Femur (tissue), 1 donor: ENCODE measurements at places on chromosomes 2 and 18.

- DNase-seq: no peak
Observed at GRCh38 chr2:143085125-143085784, 44.0 kb upstream of the ARHGAP15 start.

GRCh38 chr2:149740490-149740889 is 152.9 kb upstream of the MMADHC start:
- no peak for DNase-seq

GRCh38 chr2:201879996-201880395 is 73.7 kb downstream of the CDK15 start:
- no peak for DNase-seq

- DNase-seq: no peak
Observed at GRCh38 chr2:39913648-39914461, 134.8 kb upstream of the THUMPD2 start.

DNA sequence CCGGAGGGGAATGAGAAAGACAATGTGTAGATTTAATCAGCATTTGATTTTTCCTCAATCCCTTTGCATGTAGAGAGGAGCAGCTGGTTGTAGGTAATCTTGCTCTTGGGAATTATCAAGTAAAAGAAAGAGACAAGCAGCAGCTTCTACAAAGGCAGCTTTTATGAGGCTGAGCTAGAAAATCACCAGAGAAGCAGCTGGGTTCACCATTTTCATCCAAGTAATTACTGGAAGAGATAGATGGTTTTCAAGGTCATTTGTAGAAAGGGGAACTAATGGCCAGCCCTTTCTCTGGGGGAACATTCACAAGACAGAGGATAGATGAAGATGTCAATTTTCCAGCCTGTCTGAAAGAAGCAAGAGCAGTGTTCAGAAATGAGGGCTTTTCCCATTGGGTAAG is 113.0 kb downstream of the RND3 start:
- DNase-seq: no peak

DNA sequence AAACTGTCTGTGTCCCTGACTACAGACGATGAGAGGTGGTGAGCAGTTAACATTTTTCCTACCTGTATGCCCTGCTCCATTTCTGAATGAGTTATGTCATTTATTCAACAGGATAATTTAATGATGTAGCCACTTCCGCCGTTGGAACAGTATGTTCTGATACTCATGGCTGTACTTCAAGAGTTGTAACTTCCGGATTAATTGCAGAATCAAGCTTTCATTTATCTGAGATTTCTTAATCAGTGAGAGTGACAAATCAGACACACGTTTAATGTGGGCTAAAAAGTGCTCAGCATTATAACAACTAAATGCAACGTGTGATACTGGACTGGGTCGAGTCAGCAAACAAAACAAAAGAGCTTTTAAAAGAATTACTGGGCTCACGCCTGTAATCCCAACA is 107.7 kb downstream of the KCTD1 start:
- no peak for DNase-seq

DNA sequence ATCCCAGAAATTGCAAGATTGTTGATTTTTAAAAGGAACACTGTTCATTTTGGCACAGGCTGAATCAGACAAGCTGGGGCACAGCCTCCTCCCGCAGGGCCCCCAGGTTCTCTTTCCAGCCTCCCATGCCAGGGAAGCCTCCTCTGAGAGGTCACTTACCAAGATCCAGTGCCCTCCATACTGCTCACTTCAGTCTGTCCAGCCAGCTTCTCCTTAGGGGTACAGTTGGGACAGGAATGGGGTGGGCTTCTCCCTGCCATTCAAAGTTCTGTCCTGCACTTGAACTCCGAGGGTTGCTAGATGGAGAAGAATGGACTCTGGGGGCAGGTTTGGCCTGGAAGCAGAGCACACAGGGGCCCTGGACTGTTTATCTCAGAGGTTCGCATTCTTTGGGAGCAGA is 7.5 kb upstream of the CYP26B1 start:
- no peak for DNase-seq

GRCh38 chr2:224875841-224876240 is 159.7 kb upstream of the CCDC195 start:
- no peak for DNase-seq

DNA sequence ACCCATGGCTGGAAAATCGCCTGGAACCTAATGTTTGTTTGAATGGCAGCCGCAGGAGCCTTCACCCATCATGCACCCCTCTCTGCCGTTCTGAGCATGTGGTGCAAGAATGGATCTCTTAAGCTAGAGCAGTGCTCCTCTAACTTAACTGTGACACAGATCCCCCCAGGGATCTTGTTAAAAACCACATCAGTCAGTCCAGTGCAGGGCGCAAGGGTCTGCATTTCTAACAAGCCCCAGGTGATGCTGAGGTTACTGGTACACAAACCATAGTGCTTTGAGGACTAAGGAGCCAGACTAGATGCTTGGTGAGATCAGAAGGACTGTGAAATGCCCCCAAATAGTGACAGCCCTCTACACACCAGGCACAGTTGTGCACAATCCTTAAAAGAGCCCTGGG is 87.1 kb upstream of the KCTD1 start:
- no peak for DNase-seq

DNA sequence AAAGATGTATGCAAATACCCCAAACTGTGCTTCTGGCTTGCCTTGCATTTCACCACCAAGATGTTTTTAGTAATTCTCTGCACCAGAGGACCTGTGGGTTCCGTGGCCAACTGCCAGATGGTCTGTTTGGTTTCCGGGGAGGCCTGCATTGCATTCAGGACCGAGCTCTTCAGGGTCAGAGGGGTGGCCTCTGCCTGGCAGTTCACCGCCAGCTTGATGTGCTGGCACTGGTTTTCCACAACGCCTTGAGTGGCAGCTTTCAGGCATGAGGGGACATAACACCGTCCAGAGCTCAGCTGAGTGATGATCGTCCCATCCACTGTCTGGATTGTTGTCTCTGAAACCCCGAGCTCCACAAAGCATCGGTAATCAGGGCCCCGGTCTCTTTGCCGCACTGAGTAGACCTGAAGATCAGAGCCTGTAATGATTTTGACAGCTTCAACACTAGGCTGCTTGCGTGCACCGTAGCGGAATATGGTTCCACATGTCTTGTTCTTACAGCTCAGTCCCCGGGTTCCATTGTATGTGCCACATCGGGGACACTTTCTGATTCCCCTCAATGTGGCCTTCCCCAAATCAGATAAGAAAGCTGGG is 9.4 kb downstream of the C2orf42 start:
- DNase-seq: no peak

DNA sequence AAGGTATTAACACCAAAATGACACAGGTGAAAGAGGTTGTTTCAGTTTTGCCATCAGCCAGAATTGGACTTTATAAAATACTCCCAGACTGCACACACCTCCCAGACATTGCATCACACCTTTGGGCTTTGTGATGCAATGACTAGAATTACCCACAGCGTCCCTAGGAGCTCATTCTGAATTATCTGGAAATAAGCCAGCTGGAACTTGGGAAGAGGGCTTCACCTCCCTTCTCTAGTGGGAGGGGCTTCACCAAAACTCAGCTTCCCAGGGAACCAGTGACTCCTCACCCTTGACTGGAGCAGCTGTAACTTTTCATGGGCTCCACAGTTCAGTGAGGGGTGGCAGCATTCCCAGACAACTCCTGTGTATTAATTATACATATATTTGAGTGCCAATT is 83.1 kb upstream of the BZW1 start:
- DNase-seq: no peak

GRCh38 chr18:22387787-22388186 is 29.9 kb downstream of the CTAGE1 start:
- no peak for DNase-seq

GRCh38 chr2:129936334-129936934 is 43.0 kb upstream of the RAB6C start:
- no peak for DNase-seq

GRCh38 chr18:37160038-37160820 is 331.3 kb downstream of the KIAA1328 start:
- DNase-seq: no peak

- DNase-seq: no peak
Observed at GRCh38 chr2:54052825-54053718, 62.3 kb upstream of the ACYP2 start.

- DNase-seq: no peak
Observed at GRCh38 chr2:122322815-122323214, 567.4 kb downstream of the TSN start.

DNA sequence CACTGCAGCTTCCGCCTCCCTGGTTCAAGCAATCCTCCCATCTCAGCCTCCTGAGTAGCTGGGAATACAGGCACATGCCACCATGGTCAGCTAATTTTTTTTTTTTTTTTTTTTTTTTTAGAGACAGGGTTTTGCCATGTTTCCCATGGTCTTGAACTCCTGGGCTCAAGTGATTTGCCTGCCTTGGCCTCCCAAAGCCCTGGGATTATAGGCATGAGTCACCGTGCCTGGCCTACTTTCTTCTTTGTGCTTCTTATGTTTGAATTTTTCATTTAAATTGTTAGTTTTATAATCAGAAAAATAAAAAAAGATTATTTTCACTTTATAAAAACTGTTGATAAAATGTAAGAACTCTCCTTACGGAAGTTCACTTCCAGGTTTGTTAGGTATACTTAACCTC is 101.5 kb upstream of the LPIN2 start:
- DNase-seq: no peak

DNA sequence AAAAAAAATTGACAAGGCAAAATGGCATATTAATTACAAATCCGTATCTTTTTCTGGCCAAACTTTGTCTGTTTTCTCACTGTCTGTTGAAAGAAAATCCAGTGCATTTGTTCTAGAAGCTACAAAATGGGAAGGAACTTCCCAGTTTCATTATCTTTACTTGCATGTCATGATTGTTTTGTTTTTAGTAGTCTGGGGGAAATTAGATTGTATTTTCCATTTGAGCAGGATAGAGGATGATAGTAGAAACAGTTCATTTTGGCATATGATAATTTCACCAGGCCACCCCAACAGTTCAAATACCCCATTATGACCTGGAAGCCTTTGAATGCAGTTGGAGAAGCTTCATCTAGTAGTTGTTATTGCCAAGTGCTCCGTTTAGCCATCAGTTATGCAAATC is 77.5 kb upstream of the RANBP2 start:
- DNase-seq: no peak

DNA sequence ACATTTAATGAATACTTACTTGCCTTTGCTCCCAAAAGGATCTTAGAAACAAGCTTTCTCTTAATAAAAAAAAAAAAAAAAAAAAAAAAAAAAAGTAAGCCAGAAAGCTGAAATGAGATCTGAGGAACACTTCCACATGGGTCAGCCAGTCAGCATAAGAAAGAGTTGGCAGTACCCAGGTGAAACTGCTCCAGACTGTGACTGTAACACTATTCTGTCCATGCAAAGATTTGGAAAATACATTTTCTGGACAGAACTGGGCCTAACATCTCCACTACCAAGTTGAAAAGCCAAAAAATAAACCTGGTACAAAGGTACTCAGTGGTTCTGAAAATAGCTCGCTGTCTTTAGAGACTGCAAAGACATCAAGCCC is 135.7 kb downstream of the THADA start:
- DNase-seq: peak; percentile 61

DNA sequence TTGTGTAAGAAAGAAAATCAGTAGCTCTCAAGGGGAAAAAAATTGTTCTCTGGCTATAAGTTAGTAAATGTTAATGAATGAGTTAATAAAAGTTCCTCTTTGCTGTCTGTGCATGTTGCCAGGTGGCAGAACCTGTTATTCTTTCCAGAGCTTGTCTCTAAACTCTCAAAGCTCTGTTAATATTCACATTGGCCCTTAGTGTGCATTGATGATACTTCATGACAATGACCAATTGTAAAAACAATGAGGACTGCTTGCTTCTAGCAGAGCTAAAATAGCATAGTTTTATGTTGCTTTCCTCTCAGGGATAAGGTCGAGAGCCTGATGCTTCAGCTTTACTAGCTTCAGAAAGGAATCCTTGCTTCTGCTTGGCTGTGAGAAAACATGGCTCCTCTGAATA is 91.5 kb downstream of the RAD51AP2 start:
- no peak for DNase-seq

DNA sequence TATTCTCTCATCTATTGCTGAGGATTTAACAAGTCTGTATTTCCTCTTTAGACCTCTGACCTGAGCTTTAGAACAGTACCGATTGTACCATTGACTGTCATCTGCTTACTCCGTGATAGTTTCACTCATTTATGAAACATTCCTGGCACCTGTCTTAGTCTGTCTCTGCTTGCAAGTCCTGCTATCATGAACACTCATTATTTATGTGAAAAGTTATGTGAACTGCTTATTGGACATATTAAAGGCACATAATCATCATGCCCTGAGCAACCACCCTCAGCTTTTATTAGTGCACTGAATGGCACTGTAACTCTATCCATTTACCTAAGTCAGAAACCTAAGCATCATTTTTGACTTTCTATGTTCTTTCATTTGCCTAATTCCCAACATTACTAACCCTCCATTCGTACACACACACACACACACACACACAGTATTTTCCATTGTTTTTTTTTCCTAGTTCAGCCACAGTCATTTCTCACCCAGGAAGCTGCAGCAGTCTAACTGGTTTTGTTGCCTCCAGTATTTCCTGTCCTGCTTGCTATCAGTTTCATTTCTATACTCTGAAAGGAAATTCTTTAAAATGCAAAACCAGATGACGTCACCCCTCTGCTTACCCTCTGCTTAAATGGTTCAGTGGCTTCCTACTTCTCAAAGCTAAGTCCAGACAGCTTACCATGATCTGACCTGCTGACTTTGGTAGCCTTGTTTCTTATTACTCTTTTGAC is 146.1 kb downstream of the HAUS1 start:
- no peak for DNase-seq

GRCh38 chr2:21233194-21233593 is 109.4 kb downstream of the TDRD15 start:
- DNase-seq: no peak

- DNase-seq: no peak
Observed at GRCh38 chr2:138502255-138503086, 901 bp downstream of the SPOPL start.
